ENCODE measurements at places on chromosomes 2 and 18.

DNA sequence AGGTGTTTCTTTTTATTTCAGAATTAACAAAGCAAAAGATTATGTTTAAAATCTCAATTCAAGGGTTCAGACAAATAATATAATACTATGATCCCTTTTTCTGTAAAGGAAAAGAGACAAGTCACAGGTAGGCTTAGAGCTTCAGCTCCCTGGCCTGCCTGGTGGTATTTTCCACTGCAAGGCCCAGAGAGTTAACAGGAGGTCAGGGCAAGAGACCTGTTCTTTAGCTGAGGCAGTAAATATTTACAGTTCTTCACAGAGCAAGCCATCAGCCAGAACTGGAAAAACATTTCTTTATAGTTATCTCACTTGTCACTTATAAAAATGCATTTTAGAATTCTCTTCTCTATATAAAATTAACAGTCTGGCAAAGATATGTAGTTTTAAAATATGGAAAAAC, 70.1 kb downstream of the EPG5 start:
- no peak for DNase-seq

- no peak for DNase-seq
These were observed 126.5 kb upstream of the FBXO11 start for GRCh38 chr2:48032765-48033164.

DNA sequence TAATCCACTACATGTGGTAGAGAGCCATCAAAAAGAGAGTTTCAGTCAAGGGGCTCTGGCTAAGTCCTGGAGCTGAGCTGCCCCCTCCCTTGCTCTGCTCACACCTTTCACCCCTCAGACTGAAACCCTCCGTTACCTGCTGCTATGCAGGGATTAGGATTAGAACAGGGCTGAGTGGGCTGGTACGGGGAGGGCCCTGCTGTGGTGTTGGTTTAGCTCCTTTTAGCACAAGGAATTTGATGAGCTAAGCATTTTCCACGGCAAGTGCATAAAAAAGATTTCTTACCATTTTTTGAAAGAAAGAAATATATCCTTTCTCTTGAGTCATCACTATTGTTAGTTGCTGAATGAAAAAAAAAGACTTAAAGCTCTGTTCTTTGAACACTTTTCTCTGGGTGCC, 46.3 kb downstream of the TCF7L1 start:
- DNase-seq, result no peak

DNA sequence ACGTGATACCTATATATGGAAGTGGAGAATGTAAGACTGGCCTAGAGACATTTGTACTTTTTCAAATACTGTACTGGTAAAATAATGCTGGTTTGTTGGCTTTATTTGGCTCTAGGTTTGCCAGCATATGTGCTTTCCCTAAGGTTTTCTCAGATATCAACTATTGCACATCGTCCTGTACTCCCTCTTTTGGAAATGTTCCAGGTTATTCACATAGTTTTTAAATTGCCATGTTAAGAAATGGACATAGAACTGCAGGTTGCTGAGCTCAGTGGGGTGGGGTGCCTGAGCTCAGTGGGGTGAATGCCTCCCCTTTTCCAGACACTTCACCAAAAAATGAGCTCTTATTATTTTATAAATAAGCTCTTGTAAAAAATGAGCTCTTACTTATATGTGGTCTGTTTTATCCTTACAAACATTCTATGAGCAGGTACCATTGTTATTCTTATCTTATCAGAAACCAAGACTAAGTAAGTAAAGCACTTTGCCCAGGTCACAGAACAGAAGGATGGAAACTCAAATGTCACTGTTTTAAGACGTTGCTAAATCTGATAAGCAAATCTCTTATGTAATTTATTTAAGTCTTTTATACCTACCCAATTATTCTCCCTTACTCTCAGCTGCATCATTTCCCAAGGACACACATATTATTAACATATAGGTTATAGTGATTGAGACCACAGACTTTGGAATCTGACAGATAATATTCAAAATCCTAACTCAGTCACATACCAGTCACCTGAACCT, 99.0 kb downstream of the CPS1 start:
- DNase-seq, result no peak

DNA sequence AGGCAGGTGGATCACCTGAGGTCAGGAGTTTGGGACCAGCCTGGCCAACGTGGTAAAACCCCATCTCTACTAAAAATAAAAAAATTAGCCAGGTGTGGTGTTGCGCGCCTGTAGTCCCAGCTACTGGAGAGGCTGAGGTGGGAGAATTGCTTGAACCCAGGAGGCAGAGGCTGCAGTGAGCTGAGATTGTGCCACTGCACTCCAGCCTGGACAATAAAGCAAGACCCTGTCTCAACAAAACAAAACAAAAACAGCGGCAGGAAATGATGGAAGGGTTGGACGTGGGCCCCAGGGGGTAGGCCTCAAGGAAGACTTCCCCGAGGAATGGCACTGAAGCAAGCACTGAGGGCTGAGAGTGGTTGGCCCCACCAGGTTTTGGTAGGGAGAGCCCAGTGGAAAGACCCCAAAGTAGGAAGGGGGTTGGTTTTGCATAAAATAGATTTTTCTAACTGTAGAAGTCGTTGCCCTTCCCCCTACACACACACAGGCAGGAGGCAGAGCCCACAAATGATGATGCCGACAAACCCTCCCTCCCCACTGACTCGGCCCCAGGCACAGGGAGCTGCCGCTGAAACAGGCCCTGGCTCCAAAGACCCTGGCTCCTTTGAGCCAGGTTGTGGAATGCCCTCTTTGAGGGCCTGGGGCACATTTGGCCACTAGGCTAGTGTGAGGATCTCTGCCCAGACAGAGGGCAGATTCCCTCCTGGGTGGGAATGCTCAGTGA, 104.8 kb downstream of the CABLES1 start:
- DNase-seq, result no peak

DNA sequence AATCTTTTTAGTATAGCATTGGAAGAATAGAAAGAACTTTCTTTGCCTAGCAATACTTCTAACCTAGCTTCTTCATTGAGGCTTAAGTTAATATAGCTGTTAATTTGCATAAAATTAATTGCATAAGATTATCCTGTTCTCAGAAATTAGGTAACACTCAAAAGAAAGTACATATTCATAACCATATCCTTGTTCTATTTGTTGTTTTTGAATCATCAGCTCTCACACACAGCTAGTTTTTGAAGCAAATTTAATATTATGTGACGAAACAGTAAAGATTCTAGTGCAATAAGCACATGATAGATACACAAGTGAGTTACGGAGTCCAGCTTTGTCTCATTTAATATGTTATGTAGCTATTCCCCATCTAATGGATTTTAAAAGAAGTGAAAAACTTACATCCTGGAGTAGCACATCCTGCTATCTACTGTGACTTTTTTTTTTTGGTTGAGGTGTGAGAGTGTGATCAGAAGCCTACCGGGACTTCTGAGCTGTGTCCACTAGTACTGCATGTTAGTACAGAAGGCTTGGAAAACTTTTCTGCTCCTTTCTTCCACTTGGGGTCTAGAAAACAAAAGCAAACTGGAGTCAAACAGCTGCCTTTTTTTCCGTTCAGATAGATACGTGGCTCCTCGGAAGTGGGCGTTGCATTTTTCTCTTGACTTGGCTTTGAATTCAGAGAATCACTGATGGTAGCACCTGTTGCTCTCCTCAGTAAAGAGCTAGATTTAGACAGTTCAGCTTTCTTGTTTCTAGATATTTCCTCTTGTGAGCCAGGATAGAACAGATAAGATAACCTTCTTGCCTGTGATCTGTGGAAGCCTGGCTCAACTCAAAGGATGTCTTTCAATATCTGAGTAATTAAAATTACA, 27.2 kb downstream of the KDM3A start:
- DNase-seq, result no peak

DNA sequence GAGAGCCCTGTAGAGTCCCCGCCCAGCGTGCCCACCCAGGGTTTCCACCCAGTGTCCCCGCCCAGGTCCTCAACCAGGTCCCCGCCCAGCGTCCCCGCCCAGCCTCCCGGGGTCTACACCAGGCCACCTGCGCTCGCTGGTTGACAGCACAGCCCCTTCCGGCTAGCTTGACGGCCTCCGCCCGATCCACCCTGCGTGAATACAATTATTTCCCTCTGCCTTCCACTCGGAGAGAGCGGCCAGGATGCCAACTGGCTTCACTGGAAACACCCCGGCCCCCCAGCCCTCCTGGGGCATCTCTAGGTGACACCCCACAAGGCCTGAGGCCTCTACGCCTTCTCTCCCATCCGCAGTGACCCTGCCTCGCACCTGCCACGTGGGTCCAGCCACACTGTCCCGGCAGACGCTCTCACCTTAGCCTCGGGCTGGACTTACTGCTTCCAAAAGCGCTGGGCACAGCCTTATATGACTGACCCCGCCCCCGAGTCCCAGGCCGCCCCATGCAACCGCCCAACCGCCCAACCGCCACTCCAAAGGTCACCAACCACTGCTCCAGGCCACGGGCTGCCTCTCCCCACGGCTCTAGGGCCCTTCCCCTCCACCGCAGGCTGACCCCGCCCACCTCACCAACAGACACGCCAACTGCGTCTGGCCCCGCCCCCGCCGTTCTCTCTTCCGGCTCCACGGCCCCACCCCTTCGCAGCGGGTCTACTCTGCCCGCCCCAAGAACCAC, 188.1 kb downstream of the LAMA1 start:
- no peak for DNase-seq

- DNase-seq, result no peak
These were observed 217 bp downstream of the PXDN start for GRCh38 chr2:1744151-1744445.

DNA sequence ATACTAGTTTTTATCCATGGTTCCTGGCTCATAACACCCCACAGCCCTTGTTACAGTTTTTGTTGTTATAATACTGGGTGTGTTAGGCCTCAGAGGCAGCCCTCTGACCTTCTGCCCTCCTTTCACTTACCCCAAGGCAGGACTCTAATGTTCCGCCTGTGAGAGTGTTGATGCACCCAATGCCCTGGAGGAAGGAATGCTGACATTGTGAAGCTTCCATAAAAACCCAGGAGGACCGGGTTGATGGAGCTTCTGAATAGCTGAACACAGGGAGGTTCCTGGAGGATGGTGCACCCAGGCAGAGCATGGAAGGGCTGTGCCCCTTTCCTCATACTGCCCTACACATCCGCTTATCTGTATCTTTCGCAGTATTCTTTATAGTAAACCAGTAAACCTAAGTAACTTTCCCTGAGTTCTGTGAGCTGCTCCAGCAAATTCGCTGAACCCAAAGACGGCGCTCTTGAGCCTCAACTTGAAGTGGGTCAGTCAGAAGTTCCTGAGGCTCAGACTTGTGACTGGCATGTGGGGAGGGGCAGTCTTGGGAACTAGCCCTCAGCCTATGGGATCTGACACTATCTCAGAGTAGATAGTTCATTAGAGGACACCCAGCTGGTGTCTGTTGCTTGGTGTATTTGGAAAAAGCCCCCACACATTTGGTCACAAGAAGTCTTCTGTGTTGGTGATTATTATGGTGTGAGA, 10.4 kb downstream of the STON1 start:
- no peak for DNase-seq

- no peak for DNase-seq
These were observed 141.5 kb downstream of the ZNF516 start for GRCh38 chr18:76353500-76353899.

GRCh38 chr2:240296104-240296406, 139.4 kb upstream of the GPC1 start:
- DNase-seq, result no peak

Measured in stromal cell of bone marrow (primary cell).